ENCODE measurements at places on chromosomes 13 and 19. TPM values are rescaled to one million over a fixed set of nuclear protein-coding genes. Genes with fewer than 3 reads are reported as not detected.
A peak's percentile ranks its signal among the peaks of the same experiment; 100 is the strongest.

The DNASE2 gene
- 18.8 TPM for total RNA-seq

The TEX26 gene
- total RNA-seq: not detected

The U2AF2 gene
- 74.5 TPM for total RNA-seq

The LNX2 gene
- total RNA-seq: 11.4 TPM

The C19orf38 gene
- total RNA-seq: 1.5 TPM

The FAM98C gene
- total RNA-seq: 15.1 TPM

The TBC1D4 gene
- 86.8 TPM for total RNA-seq

The CHST8 gene
- 0.27 TPM for total RNA-seq

The NXNL1 gene
- total RNA-seq: not detected

- DNase-seq: no peak
These were observed 13.0 kb downstream of the CCNA1 start for GRCh38 chr13:36445278-36445677.

DNA sequence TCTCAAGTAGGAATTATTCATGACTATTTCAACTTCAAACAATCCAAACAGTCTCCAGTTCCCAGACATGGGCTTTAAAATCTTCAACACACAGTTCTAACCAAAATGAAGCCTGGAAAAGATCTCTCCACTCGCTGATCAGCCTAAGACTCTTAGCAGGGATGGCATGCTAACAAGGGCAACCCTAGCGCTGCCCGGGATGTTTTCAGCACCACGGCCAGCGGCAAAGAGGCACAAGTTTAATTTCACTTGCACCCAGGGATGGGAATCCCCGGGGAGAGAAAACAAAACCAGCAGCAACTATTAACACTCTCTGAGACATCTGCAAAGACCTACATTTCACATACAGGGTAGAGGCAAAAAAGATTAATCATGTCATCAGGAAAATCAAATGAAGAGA is 43.0 kb downstream of the CACNA1A start:
- no peak for DNase-seq

GRCh38 chr13:92097337-92097903 is 699.0 kb downstream of the GPC5 start:
- no peak for DNase-seq

DNA sequence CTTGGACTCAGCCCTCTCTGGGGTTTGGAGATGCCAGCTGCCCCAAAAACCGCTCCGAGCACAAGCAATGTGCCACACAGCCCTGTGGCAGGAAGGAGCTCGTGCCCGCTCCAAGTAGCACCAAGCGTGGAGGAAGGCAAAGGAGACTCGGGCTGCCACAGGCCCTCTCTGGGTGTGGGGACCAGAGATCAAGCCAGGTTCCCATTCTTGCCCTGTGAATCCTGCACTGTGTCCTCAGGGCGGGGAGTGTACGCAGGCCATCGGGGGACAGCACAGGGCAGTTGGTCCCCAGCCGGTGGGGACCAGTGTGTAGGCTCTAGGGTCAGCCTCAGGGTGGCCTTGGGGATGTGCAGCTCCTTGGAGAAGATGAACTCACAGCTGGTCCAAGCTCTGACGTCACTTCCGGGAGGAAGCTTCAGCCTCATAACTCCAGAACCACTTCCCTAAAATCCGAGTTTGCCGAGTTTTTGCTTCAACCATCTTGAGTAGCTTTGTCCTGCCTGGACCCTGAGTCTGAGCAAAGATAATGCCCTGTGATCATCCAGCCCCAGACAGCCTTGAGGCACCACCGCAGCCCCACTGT is 9.3 kb upstream of the CPAMD8 start:
- peak; percentile 56 for DNase-seq

DNA sequence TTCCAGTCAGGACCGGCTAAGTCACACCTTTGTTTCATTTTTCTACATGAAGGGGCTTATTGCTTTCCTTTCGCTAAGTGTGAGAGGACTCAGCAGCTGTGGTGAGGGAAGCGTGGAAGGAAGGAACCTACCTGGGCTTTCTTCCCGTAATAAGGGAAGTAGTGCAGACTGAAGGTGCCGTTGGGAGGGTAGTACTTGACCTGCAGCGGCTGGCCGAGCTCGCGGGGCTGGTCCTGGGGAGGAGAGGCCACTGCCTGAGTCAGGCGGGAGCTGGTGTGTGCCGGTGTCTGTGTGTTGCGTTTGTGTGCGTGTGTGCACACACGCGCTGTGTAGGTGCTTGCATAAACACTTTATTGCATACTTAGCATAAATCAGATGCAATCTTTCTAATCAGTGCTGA is 7.7 kb downstream of the ATP4B start:
- no peak for DNase-seq

DNA sequence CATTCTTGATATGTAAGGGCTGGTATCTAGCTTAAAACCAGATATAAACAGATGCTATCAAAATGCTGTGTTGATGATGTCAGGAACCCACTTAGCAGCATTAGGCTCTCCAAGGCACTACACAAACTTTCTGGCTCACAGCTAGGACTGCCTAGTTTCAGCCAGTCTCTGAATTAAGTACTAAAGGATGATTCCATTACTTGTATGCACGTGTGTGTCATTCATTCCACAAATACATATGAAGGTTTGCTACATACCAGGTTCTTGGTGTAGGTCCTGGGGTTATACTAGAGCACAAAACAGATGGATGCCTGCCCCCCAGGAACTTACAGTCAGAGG is 151.5 kb downstream of the RGCC start:
- no peak for DNase-seq

DNA sequence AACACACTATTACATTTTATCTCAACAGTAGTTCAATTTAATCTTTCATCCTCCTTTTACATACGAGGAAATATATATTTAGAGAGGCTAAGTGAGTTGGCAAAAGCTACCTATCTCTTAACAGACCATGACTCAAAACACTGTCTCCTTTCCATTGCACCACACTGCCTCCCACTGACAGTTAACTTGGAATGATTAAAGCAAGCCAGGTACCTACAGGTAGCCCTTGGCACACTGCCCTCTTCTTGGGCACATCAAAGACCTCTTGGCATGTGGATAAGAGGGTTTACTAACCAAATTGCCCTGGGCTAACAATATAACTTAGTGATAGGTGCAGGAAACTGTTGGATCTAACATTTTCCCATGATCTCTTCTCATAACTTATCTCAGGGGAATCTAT is 1.8 kb downstream of the ABHD13 start:
- DNase-seq: no peak

DNA sequence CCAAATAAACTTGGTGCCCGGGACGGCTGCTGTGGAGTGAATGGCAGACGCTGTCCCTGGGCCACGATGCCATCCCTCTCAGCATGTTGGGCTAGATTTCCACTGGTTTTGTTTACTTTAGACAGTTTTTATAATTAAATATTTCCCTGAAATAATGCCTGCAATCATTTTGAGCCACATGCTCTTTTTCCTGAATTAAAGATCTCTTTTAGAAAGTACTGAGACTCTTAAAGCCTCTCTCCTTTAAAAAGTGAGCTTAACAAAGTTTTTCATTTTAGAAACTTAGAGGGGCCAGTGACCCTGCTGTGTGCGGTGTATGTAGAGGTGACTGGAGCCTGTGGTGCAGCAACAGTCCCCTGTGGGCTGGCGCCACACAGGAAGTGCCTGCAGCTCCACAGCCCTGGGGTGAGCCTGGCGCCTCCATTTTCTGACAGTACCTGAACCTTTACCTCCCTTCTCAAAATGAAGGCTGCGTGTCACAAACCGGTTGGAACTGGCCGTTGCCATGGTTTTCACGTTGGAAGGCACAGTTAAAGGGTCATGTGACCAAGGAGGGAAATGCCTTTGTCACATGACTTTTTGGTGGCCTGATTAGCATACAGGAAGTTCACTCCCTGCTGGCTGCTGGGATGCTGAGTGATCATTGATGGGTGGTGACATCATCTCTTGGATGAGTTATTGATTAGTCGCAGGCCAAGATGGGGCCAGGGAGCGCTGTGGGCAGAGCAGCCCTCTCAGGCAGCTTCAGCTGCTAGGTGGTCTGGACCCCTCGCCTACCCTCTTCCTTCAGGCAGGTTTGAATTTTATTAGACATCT is 26.3 kb downstream of the TSSK6 start:
- DNase-seq: peak; percentile 90

- DNase-seq: peak; percentile 91
These were observed 44.9 kb downstream of the C13orf46 start for GRCh38 chr13:113928685-113929627.

- DNase-seq: no peak
These were observed 108.6 kb downstream of the ELF1 start for GRCh38 chr13:40910324-40911050.

DNA sequence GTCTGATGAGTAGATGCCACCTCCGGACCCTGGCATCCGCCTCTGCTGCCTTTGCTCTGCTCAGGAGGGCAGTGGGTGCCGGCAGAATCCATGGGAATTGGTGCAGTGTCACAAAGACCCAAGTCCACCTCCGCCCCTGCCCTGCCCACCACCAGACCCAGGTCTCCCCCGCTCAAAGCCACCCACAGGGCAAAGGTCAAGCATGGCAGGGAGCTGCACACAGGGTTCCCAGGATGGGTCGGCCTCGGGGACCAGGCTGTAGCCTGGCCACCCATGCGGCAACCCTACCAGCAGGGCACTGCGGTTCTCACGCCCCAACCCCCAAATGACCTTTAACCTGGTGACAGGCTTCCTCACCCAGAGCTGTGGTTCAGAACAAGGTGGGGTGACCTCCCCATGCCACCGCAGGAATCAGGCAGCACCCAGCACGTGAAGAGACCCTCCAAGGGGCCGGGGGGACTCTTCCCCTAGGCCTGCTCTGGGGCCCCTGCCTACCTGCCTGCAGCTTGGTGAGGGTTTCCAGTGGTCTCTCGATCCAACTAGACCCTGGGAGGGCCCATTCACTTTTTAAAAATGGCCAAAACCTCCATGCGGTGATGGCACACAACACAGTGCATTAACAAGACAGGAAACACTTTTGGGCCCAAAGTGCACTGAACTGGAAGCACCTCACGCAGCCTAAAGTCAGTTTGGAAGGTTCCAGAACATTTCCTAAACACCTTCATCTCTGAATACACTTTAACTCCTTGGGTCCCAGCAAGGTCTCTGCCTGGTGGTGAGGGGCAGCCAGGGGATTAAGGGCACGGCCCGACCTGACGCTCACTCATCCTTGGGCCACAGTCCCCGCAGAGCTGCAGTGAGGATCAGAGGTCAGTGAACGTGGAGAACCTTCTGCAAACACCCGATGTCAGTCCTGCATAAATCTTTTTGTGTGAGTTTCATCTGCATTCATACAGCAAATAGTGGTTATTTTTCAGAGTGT is 11.0 kb downstream of the GAS6 start:
- no peak for DNase-seq

GRCh38 chr13:77697217-77698103 is at the start of gene SLAIN1:
SLAIN1 (plus strand) TSS chr13:77697687; CDS start chr13:77697914, 227 bp downstream.
- peak; percentile 89 for DNase-seq

- no peak for DNase-seq
These were observed 49.9 kb downstream of the ZNF787 start for GRCh38 chr19:56071151-56071550.

DNA sequence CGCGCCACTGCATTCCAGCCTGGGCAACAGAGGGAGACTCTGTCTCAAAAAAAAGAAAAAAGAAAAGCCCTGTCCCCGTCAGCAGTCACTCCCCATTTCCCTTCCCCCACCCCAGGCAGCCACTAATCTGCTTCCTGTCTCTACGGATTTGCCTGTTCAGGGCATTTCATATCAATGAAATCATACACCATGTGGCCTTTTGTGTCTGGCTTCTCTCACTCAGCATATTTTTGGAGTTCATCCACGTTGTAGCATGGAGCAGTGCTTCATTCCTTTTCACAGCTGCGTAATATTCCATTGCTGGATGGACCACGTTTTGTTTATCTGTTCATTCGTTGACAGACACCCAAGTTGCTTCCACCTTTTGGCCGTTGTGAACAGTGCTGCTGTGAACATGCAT is 36.1 kb upstream of the KLF2 start:
- no peak for DNase-seq

DNA sequence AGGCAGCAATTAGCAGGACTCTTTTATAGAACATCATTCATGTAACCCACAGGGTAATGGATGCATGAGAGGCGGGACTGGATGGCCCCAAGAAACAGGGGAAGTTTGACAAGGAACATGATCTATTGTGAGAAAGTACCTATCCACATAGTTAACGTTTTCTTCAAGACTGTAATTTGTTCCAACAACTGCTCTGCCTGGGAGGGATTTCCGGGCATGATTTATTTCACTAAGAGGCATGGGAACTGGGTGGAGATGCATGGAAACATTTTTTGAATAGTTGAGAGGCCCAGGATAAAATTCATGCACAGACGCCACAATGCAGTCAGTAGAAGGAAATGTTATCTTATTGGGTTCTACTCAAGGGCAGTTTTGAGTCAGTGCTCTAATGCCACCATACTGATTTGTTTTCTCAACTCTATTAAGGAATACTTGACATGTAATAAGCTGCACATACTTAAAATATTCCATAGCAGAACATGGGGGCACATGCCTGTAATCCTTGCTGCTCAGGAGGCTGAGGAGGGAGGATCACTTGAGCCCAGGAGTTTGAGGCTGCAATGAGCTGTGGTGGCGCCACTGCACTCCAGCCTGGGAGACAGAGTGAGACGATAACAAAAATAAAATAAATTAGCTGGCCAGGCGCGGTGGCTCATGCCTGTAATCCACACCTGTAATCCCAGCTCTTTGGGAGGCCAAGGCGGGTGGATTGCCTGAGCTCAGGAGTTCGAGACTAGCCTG is 9.9 kb upstream of the ATG4D start:
- no peak for DNase-seq

- no peak for DNase-seq
These were observed 32.2 kb upstream of the WDFY2 start for GRCh38 chr13:51552027-51552426.

DNA sequence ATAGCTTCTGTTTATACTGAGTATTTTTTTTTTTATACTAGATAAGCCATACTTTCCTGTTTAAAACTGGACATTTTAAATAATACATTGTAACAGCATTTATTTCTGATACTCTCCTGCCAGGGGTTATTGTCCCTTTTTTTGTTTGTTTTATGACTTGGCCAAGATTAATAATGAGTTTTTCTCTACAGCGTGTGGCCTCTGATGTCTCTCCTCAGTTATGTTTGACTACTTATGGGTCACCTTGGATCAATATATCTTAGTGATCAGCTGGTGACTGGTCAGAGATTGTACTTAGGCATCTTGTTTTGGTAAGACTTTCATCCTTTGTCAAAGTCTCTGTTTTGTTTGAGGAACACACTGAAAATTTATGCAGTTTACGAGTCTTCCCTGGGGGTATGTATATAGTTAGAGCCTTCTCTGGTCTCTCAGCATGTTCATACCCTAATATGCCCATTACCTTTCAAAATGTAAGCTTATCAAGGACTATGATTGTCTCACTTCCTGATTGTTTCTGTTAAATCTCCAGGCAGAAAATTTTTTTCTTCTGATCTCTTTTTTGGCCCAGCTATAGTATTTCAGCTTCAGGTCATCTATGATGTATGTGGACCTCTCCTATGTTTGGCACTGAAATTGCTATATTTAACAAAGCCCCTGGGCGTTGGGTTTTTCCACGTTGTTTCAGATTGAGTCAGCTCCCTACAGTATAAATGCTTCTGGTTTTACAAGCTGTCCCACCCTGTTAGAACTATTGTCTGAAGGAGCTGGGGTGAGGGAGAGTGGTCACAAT is 87.9 kb downstream of the URI1 start:
- DNase-seq: no peak

Data from Right ventricle myocardium inferior (tissue), 1 donor.